ENCODE measurements at places on chromosomes 11 and 22.

DNA sequence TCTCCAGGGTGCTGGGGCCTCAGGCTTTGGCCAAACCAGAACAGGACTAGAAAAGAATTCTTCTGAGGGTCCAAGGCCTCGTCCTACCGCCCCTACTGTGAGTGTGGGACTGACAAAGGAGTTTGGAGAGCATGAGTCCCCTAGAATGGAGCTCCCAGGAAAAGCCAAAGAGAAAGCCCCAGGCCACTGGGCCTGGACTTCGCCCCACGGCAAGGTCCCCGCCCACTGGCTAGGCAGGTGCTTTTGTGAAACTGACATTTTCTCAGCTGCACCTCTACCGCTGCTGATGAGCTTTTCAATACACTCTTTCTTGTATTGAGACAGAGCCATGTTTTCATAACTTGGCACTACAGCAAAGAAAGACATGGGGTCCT is 9.7 kb upstream of the FGF3 start:
- no peak for DNase-seq

DNA sequence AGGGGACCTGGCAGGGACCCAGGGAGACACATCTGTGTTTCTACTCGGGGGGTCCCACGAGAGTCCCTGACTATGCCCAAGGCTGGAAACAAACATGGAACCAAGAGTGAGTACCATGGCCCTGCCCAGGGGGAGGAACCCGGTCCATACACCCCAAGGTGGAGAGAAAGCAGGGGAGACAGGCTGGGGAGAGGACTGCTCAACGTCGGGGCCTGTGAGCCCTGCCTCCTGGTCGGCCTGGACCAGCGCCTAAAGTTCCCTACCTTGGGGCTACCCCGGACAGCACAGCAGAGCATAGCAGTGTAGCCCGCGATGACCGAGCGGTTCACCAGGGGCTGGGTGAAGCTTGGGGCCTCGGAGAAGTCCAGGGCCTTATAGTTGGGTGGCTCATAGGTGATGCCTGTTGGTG is 20.2 kb downstream of the MYBPC3 start:
- no peak for DNase-seq

DNA sequence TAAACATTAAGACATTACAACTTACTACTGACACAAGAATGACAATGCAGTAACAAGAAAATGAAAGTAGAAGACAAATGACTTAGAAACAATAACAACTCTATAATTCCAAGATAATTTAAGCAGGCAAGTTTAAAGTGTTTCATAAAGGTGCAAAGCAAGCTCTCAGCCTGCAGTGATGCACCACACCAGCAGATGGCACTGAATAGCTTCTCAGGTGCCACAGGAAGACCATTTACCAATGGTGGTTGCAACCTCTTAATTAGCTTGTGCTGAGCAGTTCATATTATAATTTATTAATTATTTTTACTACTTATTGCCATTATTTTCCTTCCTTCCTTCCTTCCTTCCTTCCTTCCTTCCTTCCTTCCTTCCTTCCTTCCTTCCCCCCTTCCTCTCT is 60.6 kb downstream of the NXPE2 start:
- peak; percentile 63 for DNase-seq

DNA sequence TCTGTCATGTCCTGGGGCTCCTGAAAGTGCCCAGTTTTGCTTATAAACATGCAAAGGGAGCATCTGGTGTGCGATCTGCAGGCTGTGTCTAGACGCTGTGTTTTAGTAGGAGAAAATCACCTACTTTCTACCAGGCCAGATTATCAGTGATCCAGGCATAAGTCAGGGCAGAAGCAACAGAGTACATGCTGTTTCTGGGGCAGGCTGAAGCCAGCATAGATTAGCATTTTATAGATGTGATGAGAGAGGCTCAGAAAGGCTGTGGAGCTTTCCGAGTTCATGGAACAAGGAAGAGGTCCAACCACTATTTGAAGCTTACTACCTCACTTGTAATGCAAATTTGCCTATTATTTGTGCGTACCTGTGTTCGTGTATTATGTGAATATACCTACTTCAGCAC is 1208.4 kb upstream of the TENM4 start:
- no peak for DNase-seq

GRCh38 chr11:106644824-106645223 is 373.5 kb downstream of the GUCY1A2 start:
- peak; percentile 14 for DNase-seq

DNA sequence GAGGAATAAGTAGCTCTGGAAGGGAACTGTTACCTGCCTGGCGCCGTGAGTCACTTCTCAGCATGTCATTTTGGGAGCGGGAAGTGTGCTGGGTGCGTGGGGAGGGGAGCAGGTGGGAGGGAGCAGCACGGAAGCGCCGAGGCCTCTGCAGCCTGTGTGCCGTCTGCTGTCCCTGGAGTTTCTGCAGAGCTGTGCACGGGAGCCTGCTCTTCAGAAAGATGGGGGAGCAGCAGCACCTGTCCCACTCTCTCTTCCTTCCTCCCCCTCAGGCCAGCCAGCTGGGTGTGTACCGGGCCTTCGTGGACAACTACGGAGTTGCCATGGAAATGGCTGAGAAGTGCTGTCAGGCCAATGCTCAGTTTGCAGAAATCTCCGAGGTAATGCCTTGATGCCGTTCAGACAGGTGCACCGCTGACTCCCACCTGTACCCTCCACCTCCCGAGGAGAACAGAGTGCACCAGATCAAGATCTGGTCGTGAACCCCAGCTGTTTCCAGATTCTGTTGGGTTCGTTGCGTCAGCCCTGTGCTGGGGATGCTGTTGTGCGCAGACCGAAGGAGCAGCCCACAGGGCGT is 87.9 kb downstream of the BCR start:
- DNase-seq, result no peak

- DNase-seq, result peak; percentile 93
Observed at GRCh38 chr11:96188243-96189006, 154.6 kb downstream of the MAML2 start.

GRCh38 chr11:117587416-117587815 is 209.6 kb downstream of the DSCAML1 start:
- DNase-seq, result no peak

- DNase-seq, result no peak
Observed at GRCh38 chr22:29954203-29954855, 71.4 kb downstream of the MTMR3 start.

DNA sequence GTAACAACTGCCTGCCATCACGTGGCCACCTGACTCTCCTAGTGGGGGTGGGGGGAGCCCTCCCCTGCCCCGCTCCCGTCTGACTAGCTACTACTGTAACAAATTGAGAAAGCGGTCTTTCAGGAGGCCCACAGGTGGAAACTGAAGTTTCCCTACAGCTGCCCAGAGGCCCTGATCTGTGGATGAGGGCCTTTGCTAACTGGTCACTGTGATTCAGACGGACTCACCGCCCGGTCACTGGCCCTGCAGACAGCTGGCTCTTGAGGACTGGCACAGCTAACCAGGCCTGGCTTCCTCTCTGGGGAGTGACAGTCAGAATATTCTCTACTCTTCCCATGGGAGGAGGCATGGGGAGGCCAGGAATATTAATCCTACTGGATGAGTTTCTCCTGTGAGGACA is 116.8 kb downstream of the ARHGAP8 start:
- DNase-seq, result peak; percentile 33
